ENCODE measurements at places on chromosomes 2 and 18. TPM values are rescaled to one million over a fixed set of nuclear protein-coding genes. Genes with fewer than 3 reads are reported as not detected.

Gene SPDYA
- 3.3 TPM for total RNA-seq

Gene FBLN7
- 4.0 TPM for total RNA-seq

Gene CD207
- total RNA-seq: 5.3 TPM

Gene TFCP2L1
- 4.9 TPM for total RNA-seq

Gene FZD7
- total RNA-seq: 50.2 TPM

Gene CDH19
- 4.5 TPM for total RNA-seq

Gene LAMA3
- total RNA-seq: 60.6 TPM

Gene ANKRD23
- 7.2 TPM for total RNA-seq

Gene HNMT
- total RNA-seq: 73.7 TPM

Gene ABHD3
- 16.3 TPM for total RNA-seq

GRCh38 chr2:119066272-119066804 is 92.2 kb downstream of the C1QL2 start:
- no peak for DNase-seq

DNA sequence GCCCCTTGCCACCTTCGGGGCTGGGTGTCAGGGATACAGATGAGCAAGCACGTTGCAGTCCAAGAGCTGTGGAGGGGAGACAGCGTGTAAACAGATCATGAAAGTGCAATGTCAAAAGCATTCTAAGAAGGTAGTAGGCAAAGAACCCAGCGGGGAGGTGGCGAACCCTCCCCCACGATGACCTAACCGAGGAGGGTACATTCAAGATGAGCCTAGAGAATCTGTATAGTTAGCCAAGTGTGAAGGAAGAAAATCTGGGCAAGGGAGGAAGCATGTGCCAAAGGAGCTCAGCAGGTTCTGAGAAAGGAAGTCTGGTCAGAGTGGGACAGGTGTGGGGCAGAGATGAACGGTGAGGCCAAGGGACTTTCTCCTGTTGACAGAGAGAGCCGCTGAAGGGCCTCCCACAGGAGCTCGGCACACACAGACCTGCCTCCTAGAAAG is 106.9 kb downstream of the SP3 start:
- DNase-seq: no peak

DNA sequence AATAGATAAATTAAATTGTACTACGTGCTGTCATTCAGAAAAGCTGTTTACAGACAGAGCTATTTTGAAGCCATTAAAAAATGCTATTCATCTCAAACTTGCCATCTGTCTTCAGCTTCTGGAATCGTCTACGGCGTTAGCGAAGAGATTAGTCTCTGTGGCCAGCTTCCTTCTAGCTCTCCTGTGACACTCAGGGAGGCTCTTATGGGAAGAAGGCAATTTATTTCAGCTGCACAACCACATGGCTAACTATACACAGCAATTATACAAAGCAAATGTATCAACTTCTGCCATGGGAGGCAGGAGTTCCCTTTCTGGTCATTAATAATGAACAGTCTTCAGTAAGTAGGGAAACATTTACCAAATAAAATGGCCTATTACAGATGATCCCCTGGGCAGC is 6.3 kb downstream of the CTAGE1 start:
- peak; percentile 7 for DNase-seq

- DNase-seq: no peak
These were observed 11.2 kb downstream of the ARID5A start for GRCh38 chr2:96547731-96548171.

DNA sequence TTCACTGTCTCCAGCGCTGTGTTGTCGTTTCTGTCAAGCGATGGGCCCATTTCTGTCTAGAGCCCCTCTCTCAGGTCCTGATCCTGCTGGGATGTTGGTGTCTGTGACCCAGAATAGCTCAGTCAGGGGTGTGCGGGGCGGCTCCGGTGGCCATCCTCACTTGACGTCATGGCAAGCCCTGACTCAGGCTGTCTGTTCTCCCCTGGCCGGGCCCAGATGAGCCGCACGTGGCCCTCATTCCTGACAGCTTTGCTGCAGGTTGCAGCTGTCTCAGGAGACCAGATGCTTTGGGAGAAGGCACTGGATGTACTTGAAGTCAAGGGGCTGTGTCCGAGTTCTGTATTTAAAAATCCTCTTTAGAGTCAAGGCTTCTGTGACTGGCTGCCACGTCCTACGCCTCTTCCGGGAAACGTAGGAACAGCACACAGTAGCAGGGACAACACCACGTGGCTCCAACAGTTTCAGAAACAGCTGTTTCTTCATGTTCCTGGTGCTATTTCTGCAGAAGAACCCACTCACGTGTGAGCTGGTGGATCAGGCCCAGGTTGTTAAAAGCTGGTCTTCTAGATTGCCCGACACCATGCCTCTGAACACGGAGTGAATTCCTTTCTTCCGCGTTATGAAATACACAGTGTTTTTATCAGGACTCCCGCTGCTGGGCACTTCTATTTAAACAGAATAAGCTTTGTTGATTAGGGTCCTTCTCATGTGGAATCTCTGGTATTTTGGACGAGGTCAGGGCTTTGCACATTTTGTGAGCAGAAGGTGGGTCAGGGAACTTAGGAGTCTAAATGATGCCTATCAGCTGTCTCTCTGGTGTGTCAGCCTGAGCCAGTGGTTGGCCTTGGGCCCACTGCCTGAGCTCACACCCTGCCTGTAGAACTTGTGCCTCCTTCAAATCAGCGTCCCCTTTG is 28.3 kb upstream of the NTSR2 start:
- peak; percentile 25 for DNase-seq

DNA sequence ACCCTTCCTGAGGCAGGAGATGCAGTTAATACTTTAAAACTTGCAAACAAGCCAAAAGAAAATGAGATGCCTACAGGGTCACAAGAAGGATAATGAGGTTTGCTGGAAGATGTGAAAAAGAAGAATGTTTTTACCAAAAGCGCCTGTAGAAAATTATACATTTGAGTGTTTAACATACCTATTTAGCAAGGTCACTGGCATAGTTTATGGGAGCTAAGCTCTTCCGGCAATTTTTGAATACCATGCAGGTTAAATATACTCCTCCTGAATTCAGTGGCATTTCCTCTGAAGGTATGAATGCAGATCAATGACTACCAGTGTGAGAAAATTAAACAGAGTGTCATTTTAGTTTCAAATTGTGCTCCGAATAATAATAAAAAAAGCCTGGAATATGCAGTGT is 21.2 kb upstream of the MAP3K20 start:
- no peak for DNase-seq

GRCh38 chr2:216474925-216475670 is 23.5 kb upstream of the RPL37A start:
- no peak for DNase-seq

DNA sequence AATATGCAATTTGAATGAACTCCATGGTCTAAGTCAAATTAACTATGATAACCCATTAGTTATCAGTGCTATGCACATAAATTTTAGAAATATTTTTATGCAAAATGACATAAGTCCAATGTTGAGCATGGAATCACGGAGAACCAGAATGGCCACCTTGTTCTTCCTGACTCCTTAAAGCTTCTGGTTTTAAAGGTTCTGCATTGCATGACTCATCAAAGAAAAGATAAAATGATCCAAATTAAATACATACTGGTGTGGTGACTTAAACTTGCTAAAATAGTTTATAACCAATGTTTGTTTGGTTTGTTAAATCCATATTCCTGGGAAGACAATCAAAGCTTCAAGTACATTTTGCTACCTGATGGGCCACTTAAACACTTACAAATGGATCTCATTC is 1146.9 kb upstream of the NRXN1 start:
- no peak for DNase-seq

GRCh38 chr18:50822756-50823155 is 2.9 kb upstream of the MRO start:
- no peak for DNase-seq

- no peak for DNase-seq
These were observed 14.8 kb downstream of the STRN start for GRCh38 chr2:36951574-36951973.

DNA sequence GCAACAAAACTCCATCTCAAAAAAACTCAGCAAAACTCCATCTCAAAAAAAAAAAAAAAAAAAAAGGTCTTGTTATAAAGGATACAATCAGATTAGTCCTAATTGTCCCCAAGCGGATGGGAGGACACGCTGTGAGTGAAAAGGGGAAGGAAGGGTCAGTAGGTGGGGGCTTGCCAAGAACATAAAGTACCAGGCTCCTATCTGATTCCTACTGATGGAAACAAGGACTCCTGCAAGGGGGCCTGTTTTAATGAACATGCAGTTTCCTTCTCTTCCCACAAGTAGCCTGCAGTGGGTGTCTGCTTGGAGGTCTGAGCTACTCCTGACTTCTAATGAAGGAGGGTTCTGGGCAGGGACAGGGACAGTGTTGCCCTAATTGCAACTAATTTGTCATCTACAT is 7.9 kb downstream of the SCG2 start:
- no peak for DNase-seq

DNA sequence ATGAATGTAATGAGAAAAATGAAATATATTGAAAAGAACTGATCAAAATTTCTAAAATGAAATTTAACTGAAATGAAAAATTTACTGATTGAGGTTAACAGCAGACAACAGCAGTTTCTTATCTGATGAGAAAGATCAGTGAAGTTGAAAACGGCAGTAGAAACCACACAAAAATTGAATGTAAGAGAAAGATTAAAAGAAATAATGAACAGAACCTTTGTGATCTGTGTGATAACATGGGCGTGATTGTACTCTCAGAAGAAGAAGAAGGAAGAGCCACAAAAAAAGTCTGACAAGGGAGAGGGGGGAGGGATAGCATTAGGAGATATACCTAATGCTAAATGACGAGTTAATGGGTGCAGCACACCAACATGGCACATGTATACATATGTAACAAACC is 45.2 kb downstream of the FAM117B start:
- DNase-seq: no peak

GRCh38 chr2:70083344-70084156 is 3.7 kb upstream of the PCBP1 start:
- DNase-seq: no peak

GRCh38 chr2:237626813-237627440 is 460 bp upstream of the LRRFIP1 start:
- DNase-seq: no peak

DNA sequence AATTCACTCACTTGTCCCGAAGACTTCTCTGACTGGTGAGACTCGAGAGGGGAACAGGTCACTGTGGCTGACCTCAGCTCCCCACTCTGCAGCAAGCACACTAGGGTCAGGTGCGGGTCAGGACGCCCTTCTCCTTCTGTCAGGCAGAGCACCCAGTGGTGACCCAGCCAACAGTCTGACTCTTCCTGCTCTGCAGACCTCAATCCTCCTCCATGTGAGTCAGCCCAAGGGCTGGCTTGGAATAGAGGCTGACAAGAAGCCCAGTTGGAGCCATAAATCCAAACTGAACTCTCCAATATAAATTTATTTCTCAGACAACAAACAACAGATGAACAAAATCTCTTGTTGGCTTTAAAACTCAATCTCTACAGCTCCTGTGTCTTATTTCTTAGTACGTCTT is 253.1 kb downstream of the SH3BP4 start:
- no peak for DNase-seq

DNA sequence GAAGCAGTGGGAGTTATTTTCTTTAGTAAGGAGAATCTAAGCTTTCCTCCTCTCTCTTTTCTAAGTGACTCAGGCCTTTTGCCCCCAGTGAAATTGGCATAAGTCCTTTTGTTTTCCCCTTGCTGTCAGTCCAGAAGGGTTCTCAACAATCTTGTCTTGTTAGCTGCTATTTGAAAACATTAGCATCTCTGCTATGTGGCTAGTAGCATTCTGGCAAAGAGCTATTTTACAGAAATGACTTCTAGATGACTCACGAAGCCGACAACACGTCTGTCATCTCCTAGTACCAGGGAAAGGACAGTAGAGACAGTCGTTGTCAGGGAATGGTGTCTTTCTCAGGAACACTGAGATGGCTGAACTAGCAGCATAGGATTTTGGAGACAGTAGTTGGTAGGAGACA is 14.7 kb downstream of the SMARCAL1 start:
- DNase-seq: no peak

DNA sequence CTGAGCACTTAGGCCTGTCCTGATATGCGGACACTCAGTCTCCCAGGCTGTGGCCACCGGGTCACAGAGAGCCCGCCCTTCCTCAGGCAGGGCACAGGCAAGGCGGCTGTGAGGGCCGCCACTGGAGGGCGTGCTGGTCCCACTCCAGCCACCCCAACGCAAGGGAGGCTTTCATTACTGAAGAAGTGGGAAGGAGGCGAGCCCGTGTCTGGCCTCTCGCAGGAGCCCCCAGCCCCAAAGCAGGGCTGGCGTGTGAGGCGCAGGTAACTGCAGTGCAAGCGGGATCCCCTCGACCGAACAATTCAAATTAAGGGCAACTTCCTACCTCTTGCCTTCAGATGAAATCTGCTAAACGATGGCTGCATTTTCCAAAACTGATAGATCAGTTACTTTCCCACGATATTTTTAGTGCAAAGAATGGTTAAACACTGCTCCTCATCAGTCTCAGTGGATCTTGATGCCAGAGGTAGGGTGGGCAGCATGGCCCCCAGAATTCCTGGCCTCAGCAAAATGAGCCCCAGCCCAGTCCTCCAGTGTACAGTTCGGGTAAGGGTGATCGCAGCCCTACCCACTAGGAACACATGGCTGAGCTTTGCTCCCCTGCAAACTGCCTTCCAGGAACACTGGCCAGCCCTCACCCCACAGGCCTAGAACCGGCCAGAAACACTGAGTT is 97.2 kb downstream of the SEPTIN10 start:
- no peak for DNase-seq

GRCh38 chr18:78624646-78625279 is 354.9 kb upstream of the SALL3 start:
- no peak for DNase-seq

DNA sequence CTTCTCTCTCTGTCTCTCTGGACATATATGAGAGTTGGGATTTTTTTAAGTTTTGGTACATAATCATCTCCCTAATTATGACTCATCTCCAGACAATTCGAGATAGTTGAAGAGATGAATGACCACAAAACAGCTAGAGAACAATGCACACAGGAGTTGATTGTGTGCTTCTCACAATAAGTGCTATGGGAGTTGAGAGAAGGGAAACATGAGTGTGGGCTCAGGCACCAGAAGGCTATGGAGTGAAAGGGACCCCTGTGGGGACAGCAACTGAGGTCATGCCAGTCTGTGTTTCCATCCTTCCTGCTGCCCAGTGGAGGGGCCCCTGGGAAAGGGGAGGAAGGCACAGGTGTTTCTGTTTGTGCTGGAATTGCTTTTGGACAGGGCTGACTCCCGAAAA is 6.5 kb upstream of the YWHAQ start:
- no peak for DNase-seq

DNA sequence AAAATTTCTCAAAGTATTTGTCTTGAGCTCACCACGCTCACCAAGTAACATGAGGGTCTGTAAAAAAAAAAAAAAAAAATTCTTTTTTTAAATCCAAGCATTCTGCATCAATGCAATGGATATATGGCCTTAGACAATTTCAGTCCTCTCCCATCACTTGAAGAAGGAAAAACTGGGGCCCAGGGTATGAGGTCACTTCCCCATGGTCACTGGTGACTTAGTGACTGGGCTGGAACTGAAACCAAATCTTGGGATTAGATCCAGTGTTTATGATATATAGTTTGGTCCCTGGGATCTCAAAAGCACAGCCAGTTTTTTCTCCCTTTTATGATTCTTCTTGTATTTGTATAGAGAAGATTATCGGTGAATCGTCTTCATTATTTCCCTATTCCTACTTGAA is 477.9 kb upstream of the TNP1 start:
- no peak for DNase-seq

GRCh38 chr2:229586746-229587705 is 127.3 kb downstream of the DNER start:
- DNase-seq: peak; percentile 72

GRCh38 chr2:46601328-46601963 is 122.1 kb downstream of the TMEM247 start:
- DNase-seq: no peak

GRCh38 chr2:102286041-102286440 is 25.3 kb upstream of the IL1RL1 start:
- no peak for DNase-seq
